ENCODE measurements at places on chromosomes 6 and 20.
A peak's percentile ranks its signal among the peaks of the same experiment; 100 is the strongest.

- DNase-seq = no peak
These were observed 5.2 kb downstream of the STX11 start for GRCh38 chr6:144155529-144155928.

DNA sequence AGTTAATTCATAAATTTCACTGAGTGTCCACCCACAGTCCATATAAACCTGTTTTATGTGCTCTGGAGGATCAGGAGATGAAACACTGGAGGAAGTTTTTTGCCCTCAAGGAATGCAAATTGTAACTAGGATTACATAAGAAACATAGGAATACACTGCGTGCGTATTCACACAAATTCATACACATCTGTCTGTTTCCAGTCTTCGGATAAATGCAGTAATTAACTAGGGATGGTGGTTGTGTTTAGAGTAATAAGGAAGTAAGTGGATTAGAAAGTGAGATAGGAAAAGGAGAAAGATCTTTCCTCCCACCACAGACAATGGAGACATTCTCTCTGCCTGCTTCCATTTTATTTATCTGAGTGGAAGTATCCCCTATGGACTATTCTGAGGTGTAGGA lies 35.7 kb upstream of the POPDC3 start:
- no peak for DNase-seq

DNA sequence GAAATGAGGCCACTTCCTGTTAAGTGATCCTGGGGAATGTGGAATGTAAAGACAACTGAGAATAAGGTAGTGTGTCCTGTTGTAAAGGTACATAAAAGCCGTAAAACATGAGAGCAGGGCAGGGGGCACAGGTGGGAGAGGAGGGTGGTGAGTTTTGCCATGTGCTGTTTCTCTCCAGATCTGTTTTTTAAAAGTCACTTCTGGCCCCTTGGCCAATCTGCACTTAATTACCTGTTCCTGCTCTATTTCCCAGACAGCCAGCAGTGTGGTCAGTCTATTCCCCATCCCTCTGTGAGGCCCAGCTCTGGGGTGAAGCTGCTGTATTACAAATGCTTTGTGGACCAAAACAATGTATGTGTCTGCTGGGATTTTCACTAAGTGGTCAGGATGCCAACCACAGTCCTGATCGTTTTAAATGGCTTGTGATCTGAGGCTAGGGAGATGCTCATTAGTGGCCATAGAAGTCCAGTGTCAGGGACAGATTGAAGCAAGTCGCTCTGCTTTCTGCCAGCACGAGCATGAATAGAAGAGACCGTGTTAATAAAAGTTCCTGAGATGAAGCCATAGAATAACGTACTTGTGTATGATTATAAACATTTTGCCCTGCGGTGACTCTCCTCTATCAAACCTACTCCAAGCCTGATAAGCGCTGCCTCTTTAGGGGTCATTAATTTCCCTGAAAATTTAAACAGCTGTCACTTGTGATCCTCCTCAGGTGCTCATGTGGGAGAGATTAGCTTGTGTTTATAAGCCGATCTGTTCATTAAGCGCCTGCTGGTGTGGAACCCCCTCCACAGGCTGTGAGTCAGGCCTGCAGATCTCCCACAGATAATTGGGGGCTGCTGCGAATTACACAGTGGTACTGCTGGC lies 111.8 kb upstream of the CENPW start:
- DNase-seq = no peak

DNA sequence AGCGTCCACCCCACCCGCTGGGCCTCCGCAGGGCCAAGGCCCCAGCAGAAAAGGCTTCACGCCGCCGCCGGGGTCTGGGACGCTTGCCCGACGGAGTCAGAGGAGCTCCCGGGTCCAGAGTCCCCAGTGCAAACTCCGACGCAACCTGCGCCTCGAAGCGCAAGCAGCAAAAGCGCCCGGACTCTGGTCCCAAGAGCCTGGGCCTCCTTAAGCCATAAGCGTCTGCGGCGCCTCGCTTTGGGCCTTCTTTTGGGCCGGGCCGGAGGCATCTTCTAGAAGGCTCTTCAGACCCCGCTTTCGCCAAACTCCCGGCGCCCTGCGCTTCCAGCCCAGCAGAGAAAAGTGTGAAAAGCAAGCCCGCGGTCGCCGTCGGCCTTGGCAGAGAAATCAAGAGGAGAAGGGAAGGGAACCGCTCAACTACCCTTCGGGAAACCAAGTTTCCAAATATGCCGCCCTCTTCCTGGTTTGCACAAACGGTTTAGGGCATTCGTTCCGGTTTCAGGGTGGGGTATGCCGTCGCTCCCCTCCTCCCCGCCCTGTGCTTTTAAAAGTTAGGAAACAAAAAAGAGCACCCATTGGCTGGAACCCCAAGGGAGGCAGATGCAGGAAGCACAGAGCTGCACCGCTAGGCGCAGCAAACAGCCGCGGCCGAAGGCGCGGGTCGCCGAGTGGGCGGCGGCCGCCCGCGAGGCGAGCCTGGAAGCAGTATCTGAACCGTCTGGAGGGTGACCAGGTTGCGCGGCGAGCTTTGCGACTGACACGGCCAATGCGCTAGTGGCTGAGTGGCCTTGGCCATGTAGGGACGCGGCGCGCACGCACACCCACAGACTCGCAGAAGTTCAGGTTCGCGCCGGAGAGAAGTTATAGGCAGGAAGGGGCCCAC lies 1.2 kb downstream of the TBX18 start:
- peak; percentile 53 for DNase-seq

- peak; percentile 38 for DNase-seq
These were observed 6.6 kb upstream of the CPXM1 start for GRCh38 chr20:2807019-2807418.

DNA sequence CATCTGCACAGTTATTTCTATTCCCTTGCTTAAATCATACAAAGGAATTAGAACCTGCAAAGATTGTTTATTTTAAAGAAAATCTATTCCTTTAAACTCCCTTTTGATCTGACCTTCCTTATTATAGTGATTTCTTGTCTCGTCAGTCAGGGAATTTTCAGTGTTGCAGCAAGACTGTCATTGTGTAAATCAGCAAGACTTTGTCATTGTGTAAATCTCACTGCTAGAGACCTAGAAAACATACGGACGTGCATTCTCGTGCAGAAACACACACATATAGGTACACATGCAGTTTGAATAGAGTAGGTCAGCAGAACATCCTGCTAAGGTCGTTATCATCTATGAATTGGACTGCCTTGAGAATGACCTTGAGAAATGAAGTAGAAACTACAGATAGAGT lies 6.2 kb upstream of the SGK1 start:
- DNase-seq = no peak

DNA sequence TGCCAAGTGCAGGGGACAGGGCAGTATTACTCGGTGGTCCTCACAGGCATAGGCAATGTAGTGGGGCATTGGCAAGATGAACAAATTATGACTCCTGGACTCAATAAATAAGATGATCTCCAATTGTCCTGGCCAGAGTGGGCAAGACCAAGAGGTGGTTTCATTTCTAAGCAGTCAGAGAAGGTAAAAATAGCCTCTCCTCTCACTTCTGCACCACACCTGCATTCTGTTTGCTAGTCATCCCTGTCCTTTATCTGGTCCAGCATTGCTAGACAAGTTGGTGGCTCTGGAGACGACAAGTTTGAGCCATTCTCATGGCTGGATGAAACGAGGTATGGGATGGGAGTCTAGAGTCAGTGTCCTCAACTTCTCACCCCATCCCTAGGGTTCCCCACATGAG lies 83.0 kb downstream of the BANF2 start:
- no peak for DNase-seq

- no peak for DNase-seq
These were observed 50.7 kb upstream of the TOX2 start for GRCh38 chr20:43863821-43864544.

- DNase-seq = no peak
These were observed 63.7 kb upstream of the CBLN4 start for GRCh38 chr20:56069016-56069415.

- DNase-seq = no peak
These were observed 110.5 kb upstream of the SUPT3H start for GRCh38 chr6:45488269-45488668.

DNA sequence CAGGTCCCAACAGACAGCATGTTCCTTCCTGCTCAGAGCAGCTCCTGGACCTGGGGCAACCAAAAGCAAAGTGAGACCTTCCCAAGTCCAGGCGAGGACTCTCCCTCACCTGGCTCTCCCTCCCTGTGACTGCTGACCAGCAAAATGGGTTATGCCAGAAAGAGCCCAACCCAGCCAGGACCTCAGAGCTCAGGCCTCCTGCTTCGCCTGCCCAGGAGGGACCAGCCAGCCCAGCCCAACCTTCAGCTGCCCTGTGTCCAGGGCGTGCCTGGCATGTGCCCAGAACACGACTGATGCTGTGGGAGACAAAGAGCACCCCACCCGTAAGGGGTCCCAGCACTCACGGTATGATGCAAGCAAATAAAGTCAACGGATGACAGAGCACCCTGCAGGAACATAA lies 74.0 kb upstream of the CST7 start:
- no peak for DNase-seq

GRCh38 chr6:32796848-32797776 lies 19.7 kb downstream of the HLA-DOB start:
- DNase-seq = peak; percentile 97

DNA sequence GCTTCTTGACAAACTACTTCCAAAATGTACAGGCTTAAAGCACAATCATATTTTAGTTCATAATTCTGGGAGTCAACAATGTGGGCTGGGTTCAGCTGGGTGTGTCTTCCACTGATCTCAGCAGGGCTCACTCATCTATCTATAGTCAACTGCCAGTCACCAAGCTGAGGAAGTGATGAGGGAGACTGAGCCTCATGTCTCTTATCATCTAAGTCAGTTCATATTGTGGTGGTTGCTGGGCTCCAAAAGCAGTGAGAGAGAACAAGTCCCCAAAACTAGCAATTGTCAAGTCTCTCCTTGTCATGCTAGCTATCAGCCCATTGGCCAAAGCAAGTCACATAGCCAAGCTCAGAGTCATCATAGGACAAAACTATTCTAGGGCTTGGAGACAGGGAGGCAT lies 465.9 kb upstream of the ARID1B start:
- no peak for DNase-seq

DNA sequence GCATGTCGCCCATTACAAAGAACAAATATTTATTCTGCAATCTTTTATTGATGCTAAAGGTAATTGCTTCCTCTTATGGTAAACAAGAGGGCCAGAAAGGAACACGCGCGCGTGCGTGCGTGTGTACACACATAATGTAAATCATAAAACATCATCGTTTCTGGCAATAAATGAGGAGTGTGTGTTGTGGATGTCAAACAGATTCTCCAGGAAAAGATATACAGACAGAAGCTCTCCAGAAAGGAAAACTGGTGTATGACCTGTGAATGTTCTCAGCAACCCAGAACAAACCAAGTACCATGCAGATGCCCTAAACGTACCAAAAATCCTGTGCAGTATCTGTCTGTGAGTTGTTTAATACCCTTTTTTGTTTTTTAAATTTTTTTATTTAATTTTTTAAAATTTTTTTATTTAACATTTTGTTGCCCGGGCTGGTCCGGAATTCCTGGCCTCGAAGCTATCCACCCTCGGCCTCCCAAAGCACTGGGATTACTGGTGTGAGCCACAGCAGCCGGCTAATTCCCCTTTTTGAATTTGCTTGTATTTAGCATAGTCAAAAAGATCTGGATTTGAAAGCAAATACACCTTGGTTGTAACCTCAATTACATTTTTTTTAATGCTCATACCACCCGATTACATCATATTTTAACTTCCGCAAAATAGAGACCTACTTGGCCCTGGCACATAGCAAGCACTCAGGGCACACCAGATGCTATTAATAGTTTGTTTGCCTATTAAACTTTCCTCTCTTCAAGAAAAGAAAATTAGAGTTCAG lies 909 bp upstream of the NUDT3 start:
- DNase-seq = no peak

DNA sequence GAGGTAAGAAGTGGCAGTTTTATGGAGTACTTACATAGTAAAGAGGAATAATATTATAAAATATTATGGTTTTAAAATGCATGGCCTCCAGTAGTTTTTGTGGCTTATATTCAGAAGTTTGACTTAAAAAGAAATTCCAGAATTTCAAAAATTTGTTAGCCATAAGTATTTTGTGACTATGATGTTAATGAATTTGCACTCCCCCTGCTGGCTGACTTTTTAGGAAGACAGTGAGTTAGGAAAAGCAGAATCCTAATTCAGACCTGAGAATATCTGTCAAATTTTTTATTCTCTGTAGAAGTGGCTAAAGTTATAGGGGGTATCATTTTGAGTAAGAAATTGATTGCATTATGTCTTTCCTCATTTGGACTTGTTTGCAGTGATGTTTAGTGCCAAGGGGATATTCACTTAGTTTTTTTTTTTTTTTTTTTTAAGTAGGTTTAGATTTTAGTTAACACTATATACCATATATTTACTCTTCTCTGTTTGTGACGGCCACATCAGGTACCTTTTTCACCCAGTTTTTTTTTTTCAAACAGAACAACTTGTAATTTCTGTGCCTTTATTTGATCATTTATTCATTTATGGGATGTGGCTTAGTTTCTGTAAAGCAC lies 40.8 kb downstream of the ZFAND3 start:
- DNase-seq = no peak

- DNase-seq = no peak
These were observed 15.0 kb upstream of the TBC1D22B start for GRCh38 chr6:37242429-37243052.

DNA sequence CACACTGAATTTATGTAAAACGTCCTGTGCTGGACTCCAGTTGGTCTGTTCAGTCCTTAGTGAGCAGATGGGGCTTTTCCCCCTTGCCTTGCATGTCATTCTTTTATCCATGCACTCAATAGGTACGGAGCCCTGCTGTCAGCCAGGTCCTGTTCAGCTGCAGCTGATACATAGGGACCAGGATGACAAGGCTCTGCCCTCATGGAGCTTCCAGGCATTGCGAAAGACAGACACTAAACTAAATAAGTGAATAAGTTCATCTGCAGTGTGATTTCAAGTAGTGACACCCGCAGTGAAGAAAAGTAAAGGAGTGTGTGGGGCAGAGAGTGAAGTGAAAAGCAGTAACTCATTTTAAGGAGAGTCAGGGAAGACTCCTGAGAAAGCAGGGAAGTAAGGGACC lies 324.2 kb downstream of the NRN1 start:
- DNase-seq = no peak

- no peak for DNase-seq
These were observed 14.3 kb downstream of the LYRM4 start for GRCh38 chr6:5246141-5247097.

DNA sequence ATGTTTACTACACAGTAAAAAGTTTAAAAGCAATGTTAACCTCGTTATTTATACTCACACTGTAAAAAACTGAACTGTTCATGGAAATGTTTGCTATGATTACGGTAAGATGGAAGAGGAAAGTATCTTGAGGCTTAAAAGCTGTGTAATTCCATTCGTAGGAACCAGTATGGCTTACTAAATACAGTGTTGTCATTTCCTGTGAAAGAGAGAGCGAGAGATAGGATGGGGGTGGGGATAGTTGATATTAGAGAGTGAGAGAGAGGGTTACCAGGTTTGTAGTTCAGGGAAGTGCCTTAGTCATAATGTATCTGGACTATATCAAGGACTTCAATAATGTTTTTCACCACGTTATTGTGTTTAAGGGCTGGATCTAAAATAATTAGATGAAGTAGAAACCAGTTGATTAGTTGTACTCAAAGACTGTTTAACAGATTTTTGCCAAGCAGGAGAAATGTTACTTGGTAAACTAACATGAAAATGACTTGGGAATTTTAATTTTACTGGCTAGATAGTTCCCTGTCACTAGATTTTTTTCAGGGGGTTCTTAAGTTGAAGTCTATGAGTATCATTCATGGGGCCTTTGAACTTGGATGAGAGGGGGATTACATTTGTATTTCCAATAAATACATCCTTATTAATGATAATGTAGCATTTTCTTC lies 30.4 kb downstream of the AFDN start:
- no peak for DNase-seq
